ENCODE measurements at places on chromosomes 12 and 14.

- no peak for DNase-seq
Observed at GRCh38 chr12:132277374-132277941, 51.9 kb downstream of the GALNT9 start.

DNA sequence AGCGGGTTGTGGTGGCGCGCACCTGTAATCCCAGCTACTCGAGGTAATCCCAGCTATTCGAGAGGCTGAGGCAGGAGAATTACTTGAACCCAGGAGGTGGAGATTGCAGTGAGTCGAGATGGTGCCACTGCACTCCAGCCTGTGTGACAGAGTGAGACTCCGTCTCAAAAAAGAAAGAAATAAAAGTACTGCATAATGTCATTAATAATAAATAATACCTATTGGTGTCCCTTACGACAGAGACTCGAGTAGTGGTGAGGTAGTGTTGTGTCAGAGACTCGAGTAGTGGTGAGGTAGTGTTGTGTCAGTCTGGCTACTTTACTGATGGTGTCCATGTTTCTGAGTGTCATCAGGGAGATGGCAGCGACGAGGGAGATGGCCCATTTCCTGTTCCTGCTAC is 1.3 kb downstream of the GLS2 start:
- no peak for DNase-seq

DNA sequence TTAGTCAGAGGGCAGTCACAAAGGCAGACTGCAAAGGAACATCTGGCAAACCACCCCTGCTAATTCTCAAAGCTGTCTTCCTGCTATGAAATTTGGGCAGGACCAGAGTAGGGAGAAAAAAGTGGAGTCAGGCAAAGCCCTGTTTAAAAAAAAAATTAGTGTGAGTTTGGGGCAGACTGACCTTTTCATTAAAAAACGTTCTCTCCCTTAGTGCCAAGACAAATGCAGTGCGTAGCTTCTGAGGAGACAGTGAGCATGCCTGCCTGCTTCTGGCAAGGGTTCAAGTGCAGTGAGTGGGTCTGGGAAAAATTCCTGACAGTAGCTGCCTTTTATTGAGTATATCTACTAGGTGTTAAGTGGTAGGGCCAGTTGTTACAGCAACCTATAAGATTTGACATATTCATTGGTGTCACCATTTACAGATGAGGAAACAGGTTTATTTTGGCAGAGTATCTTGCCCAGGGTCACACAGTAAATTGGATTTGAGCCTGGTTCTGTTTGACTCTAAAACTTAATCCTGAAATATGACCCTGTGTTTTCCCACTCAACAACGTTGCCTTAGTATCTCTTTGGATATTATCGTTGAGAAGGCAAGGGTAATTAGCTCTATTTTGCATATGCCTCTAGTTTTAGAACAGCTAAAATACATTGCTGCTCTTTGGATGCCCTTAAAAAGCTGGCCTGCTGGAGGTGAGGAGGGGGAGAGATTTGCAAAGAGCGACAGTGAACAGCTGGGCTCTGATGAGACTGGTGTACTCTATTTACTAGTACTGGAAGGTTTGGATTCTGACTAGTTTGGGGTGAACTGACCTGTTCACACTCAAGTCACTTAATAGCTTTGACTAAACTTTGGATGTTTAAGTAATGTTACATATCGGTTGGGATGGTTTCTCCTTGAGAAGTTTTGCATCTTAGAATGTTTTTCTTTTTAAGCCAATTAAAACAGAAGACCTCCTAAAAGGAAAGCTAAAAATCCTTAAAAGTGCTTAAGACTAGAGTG is 72.8 kb downstream of the PAPOLA start:
- no peak for DNase-seq

- no peak for DNase-seq
Observed at GRCh38 chr12:74790931-74791330, 253.3 kb downstream of the ATXN7L3B start.

DNA sequence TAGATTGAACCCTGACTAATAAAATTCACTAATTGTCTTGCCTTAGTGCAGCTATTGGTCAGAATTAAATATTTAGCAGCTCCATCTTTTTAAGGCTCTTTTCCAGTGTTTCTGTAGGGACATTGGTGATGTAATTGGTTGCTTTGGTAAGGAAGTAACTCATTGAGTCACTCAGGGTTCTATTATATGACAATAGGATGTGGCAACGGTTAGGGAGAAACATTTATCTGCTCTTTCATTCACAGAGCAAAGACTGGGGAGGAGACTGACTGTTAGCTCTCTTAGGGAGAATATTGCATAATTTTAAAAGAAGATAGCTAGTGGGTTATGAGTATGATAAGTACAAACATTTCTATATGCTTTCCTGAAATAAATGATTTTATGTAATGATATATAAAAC is 616.5 kb downstream of the TRHDE start:
- no peak for DNase-seq

DNA sequence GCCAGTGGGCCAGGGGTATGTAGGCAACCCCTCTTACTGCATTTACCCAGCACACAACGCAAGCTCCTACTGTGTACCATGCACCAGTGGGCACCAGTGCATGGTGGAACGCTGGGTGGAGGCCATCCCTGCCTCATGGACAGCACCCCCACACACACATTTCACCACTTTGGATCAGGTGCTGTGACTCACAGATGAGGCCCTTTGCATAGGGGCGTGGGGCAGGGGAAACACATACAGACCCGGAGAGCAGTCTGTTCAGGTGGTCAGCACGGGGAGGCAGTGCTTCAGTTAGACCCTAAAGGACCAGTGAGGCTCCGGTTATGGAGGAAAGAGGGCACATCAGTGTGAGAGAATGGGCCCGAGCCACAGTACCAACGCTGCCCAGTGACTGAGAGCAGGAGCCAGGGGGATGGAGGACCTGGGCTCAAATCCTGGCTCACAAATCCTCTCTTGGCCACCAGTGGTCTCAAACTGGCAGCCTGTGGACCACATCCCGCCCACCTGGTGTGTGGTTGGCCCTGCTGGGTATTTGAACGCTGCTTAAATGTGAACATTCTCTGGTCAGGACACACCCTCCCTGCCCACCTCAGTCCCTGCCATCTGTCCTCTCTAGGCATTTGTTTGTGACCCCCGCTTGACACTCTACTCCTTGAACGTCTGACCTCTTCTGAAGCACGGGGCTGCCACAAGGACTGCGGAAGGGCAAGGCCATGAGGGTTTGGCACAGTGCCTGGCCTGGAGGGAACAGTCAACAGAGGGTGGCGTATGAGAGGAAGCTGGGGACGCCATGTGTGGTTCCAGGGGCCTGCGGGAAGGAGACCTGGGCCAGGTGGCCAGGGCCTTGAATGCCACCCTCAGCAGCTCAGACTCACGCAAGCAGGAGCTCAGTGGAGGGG is 46.7 kb downstream of the FAM222A start:
- DNase-seq, result no peak

DNA sequence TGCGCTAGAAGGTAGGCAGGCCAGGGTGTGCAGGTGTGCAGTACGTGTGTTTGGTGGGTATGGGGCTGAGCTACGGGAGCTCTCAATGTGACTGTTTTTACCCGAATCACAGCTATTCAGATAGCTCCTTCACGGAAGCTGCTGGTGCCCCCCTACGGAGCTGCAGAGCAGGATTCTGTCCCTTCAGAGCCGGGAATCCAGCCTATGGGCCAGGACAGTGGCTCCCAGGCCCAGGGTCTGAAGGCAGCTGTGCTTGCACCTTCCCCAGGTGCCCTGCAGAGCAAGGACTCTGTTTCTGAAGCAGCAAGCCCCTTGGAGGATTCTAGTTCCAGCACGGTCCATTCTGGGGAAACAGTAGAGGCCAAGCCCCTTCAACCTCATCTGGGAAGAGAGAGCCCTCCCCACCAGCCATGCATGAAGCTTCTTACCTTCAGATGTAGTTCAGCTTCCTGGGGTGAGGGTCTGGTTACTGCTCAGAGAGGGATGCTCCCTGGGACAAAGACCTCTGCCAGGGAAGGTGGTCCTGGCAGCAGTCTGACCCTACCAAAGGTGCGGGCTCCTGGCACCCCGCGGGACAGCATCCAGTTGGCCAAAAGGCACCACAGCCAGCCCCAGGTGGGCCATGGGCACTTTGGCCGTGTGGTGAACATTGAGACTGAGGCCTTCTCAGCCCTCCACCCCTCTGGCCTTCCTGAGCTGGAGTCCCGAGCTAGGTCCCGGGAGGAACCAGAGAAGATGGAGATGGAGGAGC is 29.1 kb downstream of the PLEKHH1 start:
- no peak for DNase-seq

DNA sequence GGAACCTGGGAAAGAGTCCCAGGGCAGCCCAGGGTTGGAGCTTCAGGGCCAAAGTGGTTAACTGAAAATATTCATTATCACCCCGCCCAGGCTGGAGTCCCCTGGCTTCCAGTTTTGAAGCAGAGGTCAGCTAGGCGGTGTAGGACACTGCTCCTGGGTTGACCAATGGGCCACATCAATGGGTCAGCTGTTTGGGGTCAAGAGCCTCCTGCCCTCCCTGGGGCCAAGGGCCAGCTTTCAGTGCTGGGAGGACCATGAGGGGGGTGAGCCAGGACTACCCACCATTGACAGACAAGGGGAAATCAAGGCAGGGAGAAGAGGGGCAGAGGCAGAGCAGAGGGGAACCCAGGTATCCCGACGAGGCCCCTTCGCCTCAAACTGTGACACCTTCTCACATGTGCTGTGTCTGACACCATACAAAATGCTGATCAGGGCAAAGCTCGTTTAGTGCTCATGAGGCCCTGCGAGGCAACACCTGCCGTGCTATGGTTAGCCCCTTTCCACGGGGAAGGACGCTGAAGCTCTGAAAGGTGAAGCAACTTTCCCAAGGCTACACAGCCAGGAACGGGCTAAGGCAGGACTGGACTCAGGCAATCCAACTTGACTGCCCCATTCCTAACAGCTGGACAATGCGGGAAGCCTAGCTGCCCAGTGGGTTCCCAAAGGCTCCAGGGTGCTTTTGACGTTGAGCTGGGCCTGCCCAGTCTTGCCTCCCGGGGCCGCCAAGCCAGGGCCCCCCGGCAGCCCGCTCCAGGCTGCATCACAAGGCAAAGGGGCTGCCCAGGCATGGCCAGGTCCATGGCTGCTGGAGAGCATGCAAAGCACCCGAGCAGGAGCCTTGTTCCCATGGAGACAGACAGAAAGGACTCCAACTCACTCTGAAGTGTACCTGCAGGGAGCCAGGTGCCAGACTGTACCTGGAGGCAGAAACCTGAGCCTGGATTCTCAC is 2.0 kb downstream of the SYNE3 start:
- no peak for DNase-seq

DNA sequence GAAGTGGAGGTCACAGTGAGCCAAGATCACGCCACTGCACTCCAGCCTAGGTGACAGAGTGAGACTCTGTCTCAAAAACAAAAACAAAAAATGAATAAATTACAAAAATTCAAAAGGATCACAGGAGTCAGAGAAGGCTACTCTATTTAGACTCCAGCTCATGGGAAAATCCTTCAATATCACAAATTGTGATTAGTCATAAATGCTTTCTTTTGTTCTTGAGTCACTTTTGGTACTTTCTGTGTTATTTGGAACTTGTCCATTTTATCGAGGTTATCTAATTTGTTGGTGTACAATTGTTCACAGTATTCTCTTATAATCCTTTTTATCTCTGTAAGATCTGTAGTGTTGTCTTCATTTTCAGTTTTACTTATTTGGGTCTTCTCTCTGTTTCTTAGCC is 18.9 kb downstream of the ALDH2 start:
- no peak for DNase-seq

GRCh38 chr12:57368349-57369095 is 62.3 kb downstream of the R3HDM2 start:
- DNase-seq, result no peak

GRCh38 chr12:5554711-5555110 is 122.8 kb downstream of the NTF3 start:
- no peak for DNase-seq

GRCh38 chr14:36091096-36091495 is 85.4 kb downstream of the PTCSC3 start:
- DNase-seq, result no peak

DNA sequence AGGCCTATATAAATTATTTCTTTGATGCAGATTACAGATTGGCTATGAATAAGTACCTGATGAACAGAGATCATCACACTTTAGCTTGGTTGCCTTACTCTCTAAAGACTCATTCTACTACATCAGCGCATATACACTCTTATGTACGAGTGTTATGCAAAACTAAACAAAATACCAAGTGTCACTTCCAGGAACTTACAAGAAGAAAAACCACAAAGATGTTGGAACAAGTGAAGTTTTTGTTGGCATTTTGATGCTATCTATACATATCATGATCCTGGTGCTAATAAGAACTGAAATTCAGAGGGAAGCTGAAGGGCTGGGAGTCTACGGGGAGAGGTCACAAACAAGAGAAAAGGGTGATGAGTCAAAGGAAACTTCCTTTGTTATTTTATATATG is 47.9 kb upstream of the CERS5 start:
- no peak for DNase-seq

GRCh38 chr12:103470664-103471063 is 25.1 kb downstream of the C12orf42 start:
- no peak for DNase-seq

- no peak for DNase-seq
Observed at GRCh38 chr12:64103825-64104740, 118.0 kb downstream of the KICS2 start.

DNA sequence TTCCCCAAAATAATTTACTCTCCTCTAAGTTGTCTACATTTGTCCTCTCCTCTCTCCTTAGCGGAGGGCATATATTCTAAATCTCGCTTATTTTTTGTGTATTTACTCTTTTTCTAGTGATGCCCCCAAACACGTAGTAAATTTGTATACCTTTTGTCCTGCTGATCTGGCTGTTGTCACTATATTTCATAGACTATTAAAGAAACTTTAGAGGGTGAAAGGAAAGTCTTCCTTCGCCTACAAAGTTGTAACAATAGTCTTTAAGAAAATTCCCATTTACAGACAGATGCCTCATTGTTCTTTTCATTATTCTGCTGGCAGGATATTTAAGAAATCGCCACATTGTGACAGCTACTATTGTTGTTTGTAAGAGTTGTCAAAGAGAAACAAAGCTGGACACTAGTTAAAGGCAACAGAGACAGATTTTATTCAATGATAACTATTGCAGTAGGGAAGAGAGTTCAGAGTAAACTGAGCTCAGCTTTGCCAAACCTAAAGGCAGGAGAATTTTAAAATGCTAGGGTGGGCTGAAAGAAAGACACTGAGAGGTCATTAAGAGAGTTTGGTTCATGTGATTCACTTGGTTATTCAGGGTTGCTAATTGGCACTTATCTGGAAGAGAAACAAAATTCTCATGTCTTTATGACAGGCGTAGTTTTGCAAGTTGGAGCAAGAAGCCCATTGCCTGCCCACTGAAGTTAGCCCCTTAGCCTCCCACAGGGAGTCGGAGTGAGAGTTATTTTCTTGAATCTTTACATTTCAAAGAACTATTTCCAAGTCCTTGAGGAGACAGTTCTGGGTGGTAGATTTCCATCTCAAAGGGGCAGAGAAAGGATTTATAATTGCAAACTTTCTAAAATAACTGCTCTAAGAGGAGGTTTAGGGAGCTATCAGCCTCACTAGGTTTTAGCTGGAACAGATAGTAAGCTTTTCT is 1272.5 kb upstream of the SEL1L start:
- peak; percentile 90 for DNase-seq
